ENCODE measurements at places on chromosomes 6 and 20.

DNA sequence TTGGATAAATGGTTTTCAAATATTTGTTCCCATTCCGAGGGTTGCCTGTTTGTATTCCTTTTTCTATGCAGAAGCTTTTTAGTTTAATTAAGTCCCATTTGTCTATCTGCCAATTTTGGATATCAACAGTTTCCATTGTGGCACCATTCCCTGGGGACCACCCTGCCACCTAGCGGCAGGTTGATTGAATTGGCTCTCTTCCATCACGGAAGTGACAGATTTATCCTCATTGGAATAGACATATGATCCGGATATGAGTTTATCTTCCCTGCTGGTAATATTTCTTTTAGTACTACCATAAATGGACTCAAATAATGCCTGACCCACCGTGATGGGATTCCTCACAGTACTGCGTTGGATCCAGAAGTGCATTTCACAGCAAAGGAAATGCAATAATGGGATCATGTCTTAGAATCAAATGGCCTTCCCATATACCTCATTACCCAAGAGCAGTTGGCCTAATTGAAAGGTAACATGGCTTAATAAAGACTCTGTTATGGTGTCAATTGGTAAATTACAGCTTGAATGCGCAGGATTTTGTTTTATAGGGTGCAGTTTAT is 327.0 kb downstream of the BMP2 start:
- DNase-seq, result peak; percentile 11

- DNase-seq, result no peak
These were observed 2.5 kb upstream of the SNX3 start for GRCh38 chr6:108263371-108263770.

- DNase-seq, result no peak
These were observed 350.8 kb downstream of the EPM2A start for GRCh38 chr6:145384503-145384902.

GRCh38 chr6:166905013-166905412 is 51.3 kb downstream of the RNASET2 start:
- no peak for DNase-seq

All from Daoy (cell line).